ENCODE measurements at places on chromosomes 11 and 22. TPM values are rescaled to one million over a fixed set of nuclear protein-coding genes. Genes with fewer than 3 reads are reported as not detected.

DNA sequence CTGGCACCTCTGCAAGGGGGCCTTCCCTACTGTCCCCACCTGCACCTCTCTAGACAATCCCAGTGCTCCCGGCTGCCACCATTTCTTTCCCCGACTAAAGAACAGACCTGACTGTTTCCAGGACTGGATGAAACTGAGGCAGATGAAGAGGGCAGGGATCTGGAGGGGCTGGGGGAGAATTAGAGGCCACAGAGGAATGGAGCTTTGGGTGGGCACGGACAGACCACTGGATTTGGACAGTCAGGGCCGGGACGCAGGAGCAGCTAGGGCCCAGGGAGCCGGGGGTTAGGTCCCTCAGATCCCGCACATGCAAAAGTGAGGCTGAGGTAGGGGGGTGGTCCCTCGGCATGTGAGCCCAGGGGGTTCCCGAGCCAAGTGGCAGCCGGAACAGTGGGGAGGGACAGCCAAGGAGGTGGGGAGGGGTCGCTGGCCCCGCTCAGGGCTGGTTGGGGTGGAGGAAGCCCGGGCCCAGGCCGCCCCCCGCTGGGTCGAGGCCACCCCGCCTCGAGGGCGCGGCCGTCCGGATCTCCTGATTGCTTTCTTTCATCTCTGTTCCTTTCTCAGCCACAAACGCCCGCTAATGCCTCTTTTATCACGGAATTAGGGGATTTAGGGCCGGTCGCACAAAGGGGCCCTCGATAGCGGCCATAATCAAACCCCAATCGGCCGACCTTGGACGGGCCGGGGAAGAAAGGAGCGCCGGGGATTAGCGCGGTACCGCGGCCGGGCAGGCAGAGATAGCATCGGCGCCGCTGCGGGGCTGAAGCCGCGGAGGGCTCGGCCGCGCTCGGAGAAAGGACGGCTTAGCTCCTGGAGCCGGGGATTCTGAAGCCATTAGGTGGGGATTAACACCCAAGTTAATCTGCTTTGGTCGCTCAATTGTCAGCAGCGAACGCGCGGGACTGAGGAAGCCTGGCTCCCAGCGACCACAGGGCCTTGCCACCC, 9.3 kb downstream of the SLC25A1 start:
- peak; percentile 57 for DNase-seq

DNA sequence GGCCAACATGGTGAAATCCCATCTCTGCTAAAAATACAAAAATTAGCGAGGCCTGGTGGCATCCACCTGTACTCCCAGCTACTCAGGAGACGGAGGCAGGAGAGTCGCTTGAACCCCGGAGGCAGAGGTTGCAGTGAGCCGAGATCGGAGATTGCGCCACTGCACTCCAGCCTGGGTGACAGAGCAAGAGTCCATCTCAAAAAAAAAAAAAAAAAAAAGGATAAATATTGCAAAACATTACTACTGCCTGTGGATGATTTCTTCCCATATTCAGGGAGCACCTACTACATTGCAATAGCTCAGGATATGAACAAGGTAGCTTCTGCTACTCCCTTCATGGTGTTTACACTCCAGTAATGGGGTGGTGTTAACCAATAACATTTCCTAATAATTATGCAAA, 980.6 kb downstream of the NTM start:
- no peak for DNase-seq

- DNase-seq, result no peak
Observed at GRCh38 chr11:20080032-20080685, 80.1 kb downstream of the DBX1 start.

GRCh38 chr11:109697140-109697843, 275.3 kb downstream of the C11orf87 start:
- no peak for DNase-seq

Gene C11orf98
- 103 TPM for polyA plus RNA-seq

Gene PVALB
- polyA plus RNA-seq, result 23.8 TPM

Gene MLC1
- 83.5 TPM for polyA plus RNA-seq

Gene STK33
- polyA plus RNA-seq, result 8.6 TPM

Gene DRD4
- polyA plus RNA-seq, result 0.71 TPM

Measured in brain (organoid and tissue), 16 donors.